ENCODE measurements at places on chromosomes 12 and 14.

DNA sequence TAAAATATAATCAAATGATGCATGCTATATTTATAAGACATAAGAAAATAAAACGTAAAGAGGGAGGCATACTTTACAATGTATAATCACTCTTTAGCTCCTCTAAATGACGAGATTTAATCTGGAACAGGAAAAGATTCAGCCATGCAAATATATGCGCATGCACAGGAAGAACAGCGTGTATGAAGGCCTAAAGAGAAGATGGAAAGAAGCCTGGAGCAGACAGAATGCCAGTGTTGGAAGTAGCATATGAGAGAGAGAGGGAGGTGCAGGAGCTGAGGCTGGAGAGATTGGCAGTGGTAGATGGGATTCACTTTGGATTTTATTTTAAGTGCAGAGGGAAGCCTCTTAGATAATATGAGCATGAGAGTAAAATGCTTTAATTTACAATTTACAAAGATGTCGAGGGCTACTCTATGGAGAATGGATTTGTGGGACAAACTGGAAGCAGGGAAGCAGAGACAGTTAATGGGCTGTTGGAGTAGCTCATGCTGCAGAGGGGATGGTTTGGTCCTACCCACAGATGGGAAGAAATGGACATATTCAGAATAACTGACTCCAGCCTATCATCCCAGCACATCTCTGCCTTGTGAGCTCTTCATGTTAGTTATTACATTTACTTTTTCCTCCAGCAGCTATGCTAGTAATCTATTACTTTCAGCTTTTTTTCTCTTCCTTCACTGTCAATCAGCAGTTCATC, 411.1 kb downstream of the TMTC2 start:
- DNase-seq: no peak

DNA sequence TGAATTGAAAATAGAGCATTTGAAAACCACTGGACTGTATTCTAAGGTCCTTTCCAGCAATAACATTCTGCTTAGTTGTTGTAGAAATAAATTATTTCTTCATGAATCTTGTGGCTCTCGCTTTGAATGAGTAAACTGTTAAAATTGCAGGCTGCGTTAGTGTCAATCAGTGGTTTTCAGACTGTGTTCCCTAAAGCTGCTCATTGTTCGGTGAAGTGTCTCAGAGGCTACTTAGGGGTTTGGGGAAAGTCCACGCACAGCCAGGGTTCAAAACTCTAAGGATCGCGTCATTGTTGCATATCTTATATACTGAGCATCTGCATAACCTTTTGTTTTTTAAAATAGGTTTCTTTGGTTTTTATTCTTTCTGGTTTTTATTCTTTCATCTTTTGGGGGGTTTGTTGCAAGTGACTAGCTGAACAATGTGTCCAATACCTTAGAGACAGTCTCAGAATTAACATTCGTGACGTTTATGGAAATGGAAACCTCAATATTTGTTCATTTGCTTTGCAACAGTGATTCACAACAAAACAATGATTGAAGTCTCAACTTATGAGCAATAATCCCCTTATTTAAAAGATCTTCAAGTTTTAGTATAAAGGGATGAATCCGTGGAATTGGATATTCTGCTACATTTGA, 108.1 kb downstream of the TTLL5 start:
- no peak for DNase-seq

DNA sequence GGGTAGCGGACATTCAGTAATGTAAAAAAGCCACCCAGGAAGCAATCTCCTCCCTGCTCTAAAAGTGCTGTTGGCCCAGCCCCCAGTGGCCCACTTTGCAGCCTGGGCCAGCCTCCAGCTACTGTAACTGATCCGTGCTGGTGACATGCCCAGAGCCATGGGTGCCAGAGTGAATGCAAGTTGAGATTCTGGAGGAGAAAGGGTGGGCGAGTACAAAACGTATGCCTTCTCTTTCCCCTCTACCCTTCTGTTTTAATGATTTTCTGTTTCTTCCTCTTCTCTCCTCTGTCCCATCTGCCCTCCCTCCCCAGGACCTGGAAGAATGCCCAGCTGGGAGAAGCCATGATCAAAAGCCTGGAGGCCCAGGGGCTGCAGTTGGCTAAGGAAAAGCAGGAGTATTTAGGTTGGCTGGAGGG, 16.9 kb downstream of the PLEKHD1 start:
- DNase-seq: no peak

DNA sequence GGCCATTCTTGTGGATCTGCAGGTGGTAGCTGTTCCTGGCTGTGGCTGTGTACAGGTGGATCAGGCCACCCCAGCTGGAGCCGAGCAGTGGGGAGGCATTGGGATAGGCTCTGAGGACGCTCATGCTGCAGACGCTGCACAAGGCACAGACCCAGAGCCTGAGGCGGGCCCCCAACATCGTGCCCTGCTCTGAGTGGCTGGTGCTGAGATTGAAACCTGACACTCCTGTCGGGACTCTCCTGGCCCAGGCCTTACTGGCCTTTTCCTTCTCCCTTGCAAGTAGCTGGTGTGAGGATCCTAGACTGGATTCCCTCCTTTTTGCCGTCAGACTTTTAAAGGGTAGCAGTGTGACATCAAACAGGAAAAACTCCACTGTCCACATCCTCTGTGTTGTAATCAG, at the start of gene FGF23:
Gene FGF23 (minus strand): TSS at position 308 of the 400 bp plus-strand sequence. CDS start 130 bp downstream, at position 178.
- no peak for DNase-seq

- DNase-seq: no peak
Observed at GRCh38 chr14:63322897-63323573, 4.3 kb upstream of the GPHB5 start.

GRCh38 chr14:95431199-95432143, 85.0 kb downstream of the SYNE3 start:
- DNase-seq: no peak

- DNase-seq: no peak
Observed at GRCh38 chr14:79705126-79705894, 506.0 kb downstream of the DIO2 start.

- no peak for DNase-seq
Observed at GRCh38 chr12:126163984-126164383, 1098.7 kb downstream of the AACS start.

DNA sequence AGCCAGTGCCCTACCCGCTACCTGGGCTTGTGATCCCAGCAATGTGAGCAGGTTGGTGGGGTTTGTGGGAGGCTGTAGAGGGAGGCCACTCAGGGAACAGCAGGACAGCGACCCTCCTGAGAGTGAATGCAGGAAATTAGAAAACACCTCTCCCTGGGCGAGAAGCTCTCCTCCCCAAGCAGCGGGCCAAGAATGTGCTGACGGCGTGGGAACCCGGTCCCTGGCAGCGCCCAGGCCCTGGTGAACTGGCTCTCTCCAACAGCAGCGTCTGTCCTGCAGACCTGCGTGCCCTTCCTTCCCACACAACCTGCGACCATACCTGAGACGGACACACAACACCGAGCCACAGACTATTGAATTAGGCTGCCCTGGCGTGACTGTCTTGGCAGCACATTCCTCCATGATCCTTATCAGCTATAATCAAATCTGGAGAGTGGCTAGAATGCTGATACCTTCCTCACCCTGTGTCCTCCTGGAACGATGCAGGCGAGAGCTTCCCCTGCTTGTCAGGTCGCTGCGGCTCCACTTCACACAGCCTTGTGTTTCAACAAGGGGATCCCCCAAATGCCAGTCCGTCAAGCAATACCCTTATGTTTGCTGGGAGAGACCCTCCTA, 114.8 kb upstream of the GSC start:
- DNase-seq: no peak

- no peak for DNase-seq
Observed at GRCh38 chr14:79475887-79476532, 735.3 kb downstream of the DIO2 start.

DNA sequence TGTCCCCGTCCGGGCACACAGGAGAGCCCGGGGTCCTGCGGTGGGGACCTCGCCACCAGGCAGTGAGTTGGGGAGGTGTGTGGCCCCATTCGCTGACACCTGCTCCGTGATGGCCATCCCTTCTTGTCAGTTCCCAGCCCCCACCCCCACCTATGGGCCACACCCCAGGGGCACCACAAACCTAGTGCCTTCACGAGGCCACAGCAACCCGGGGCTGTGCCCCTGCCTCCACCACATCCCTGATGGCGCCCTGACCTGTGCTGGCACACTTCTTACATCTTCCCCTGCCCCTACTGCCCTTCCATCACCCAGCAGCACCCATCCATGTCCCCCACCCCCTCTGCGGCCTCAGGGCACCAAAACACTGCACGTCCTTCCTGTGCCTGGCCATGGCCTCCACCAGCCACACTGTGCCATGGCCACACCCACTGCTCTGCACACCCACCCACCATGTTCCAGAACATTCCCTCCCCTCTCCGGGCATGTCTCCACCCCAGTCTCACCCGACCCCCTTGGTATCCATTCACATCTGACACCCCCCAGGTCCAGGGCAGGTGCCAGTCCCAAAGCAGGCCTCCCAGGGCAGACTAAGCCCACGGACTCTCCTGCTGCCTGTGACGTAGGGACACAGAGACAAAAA, 24.4 kb downstream of the JAG2 start:
- DNase-seq: no peak

DNA sequence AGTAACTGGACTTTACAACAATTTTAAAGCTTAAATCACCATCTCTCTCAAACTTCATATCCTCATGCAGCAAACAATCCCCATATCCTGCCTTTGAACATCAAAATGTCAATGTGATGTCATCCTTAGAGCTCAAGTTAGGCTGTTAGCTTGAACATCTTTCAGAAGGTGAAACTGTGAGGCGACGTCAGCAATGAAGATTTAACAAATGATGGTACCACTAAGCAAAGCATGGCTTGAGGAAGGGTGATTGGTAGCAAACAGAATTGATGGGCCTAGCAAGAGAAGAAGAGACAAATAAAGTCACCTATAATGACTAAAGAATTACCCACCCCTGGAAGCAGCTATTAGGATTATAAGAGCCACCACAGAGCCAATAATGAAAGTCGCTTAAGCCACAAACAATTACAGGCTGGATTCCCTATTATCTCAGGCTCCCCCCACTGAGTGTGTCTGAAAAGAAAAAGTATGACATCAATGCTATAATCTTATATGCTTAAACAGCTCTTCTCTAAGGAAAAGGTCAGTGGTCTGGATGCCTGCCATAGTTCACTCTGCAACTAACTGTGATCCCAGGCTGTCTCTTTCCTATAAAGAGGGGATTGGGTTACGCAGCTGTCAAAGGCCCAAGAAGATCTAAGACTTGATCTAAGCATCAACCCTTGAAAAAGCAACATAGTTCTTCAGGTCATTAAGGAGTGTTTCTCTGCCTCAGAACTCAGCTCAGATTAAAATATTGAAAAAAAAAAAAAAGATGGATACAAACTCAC, 18.1 kb downstream of the EGLN3 start:
- no peak for DNase-seq

- DNase-seq: no peak
Observed at GRCh38 chr14:61861320-61861865, 99.2 kb downstream of the SNAPC1 start.

DNA sequence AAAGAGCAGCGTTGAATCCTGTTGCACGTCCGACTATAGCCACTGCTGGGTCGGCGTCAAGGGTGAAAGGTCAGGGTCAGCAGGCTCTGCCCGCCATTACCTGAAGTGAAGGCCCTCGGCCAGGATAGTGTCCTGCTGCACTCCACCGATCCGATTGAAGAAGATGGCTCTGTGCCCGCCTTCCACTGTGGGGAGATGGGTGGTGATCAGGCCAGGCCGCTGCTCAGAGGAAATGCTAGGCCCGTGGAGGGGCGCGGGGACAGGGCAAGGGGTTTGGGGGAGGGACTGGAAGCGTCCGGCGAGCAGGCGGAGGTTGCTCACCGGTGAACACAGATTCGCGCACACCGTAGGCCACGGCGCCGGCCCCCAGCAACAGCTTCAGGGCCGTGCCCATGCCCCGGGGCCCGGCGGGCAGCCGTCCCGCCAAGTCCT, 352 bp downstream of the PHB2 start:
- no peak for DNase-seq

- DNase-seq: no peak
Observed at GRCh38 chr12:22722779-22723178, 97.8 kb downstream of the ETNK1 start.

- DNase-seq: no peak
Observed at GRCh38 chr12:92369636-92370035, 224.0 kb upstream of the BTG1 start.

DNA sequence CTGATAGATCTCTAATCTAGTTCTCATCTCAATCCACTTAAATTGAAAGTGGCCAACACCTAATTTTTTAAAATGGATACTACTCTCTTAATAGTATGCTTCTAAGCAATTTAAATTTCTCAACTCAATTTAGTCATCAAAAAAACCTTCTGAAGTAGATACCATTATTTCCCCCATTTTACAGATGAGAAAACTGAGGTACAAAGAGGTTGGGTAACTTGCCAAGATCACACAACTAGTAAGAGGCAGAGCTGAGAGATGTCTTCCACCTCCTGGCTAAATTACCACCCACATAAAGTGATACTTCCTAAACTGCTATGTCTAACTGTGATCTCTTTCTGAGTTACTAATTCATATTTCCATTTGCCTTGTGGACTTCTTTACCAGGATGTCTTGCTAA, 6.6 kb downstream of the EXOC5 start:
- DNase-seq: no peak

DNA sequence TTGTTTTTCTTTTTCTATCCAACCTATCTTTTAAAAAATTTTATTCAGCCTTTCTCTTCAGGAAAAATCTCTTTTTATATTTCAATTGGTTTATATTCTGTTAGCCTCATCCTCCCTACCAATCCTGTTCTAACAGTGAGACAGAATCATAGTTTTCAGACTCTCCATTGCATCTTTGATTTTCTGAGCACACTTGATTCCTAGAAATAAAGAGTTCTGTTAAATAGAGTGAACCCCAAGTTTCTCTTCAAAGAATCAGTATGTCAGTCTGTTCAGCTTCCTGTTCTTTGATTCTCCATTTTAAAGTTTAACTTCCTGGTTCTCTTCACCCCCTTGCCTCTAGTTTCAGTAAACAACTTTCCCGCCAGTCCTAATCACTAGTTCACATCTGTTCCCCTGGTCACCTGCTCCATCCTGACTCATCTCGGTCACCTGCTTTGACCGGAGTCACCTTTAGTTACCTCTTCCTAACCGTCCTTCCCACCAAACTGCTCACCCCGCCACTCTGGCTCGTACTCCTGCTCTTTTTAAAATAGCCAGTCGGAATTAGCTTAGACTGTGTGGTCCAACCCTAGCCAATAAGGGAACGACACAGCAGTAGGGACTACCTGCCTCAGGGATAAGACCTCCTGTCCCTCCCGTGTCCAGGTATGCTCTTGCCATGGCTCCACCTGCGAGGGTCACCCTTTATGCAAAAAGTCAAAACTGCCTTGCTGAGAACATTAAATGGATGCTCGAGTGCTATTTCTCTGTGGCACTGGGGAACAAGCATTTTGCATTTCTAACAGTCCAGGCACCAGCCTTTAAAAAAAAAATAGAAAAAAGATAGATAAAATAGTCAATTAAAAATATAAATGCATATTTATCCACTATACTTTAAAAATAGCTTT, 48.4 kb downstream of the DDX51 start:
- no peak for DNase-seq

All from stimulated activated CD8-positive, alpha-beta memory T cell treated with anti-CD3 and anti-CD28 coated beads, Interleukin-15, amount 100 ng/mL, for 24 hours (primary cell).